Stimulated activated CD8-positive, alpha-beta memory T cell treated with anti-CD3 and anti-CD28 coated beads, Interleukin-15, amount 100 ng/mL, for 4 hours (primary cell): ENCODE measurements at places on chromosomes 1 and 21.
A peak's percentile ranks its signal among the peaks of the same experiment; 100 is the strongest.

DNA sequence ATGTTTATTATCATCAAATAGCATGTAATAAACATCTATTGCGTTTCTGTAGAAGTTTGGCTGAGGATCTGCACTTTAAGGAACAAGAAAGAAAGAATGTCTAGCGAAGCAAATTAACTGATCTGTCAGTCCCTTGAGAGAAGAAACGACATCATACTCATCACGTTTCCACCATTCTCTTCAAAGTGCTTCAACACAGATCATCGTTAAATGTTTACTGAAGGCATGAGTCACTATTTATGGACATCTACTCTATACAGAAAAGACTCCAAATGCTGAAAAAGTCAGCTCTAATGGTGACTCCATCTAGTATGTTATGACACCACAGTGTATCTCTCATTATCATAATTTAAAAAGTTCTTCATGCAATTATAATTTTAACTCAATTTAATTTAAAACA is 369.1 kb downstream of the RGS7 start:
- DNase-seq, result no peak

DNA sequence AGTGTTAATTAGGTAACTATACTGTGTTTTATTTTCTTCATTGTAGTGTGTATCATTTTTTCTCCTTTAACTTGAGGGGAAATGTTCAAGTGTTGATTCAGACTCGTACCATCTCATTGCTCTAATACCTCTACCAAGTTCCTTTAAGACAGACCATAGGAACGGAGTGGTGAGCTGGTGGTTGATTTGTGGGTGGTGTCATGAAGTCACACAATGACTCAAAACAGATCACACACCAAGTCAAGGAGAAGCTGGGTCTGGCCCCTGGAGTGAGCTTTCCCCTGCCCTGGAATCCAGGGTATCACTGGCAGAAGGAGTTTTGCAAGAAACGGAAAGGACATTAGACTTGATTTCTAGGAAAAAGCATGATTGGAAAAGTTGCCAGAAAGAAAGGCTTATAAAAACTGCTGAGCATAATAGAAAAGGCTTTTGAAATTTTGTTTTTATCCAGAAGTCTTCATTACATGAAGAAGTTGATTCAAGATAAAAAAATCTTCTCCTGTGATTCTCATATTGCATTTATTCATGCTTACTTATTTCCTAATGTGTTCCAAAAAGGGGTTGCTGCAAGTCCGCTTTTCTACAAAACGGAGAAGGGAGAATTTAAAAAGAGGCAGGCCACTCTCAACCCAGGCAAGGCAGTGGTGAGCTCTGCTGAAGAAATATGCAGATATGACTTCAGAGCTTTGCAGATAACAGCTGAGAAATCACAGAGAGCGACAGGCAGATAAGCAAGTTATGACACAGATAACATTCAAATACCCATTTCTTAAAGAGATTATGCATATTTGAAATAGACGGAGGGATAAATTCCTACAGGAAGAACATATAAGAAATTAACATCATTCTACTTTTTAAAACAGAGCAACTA is 79.7 kb downstream of the TBX19 start:
- DNase-seq, result peak; percentile 14

DNA sequence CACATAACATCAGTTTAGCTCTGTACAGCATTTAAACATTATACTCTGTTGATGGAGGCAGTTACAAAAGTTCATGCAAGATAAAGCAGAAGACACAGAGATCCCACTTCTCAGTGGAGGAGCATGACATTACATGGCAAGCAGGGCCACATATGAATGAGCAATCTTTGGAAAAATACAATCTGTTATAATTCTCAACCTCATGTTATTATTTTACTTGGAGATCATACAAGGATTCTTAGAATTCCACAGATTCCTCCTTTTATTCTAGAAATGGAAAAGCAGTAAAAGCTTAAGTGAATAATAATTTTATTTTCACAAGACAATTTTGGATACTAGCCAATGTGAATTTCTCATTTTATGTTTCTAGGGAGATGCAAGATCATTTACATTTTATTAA is 66.6 kb downstream of the IFI44 start:
- DNase-seq, result no peak

GRCh38 chr1:53130878-53131589 is 11.4 kb downstream of the SLC1A7 start:
- DNase-seq, result no peak

DNA sequence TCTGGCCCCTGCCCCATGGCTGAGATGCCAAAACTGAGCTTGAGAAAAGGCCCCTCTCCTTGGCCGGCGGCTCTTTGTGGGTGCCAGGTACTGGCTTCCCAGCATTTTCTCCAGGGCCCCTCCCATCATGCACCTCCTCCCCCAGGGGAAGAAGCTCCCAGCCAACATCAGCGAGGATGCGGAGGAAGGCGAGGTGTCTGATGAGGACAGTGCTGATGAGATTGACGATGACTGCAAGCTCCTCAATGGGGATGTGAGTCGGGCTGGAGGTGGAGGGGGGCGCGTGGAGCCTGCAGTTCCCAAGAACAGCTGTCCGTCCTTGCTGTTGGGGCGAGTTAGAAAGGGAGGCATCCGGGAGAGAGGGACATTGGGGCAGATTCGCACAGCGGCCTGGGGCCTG is 13.5 kb downstream of the PLCH2 start:
- DNase-seq, result no peak

- DNase-seq, result no peak
Measured at GRCh38 chr21:44348861-44349260, 4.6 kb upstream of the TRPM2 start.

- DNase-seq, result no peak
Measured at GRCh38 chr1:102891868-102892625, 216.3 kb downstream of the COL11A1 start.

GRCh38 chr1:51316846-51317120 is 13.6 kb downstream of the TTC39A start:
- DNase-seq, result no peak

- no peak for DNase-seq
Measured at GRCh38 chr21:19507682-19508260, 1104.2 kb upstream of the TMPRSS15 start.

- no peak for DNase-seq
Measured at GRCh38 chr1:45843474-45843905, 40.1 kb downstream of the MAST2 start.

GRCh38 chr1:100187912-100188311 is 9.9 kb upstream of the LRRC39 start:
- no peak for DNase-seq

- DNase-seq, result no peak
Measured at GRCh38 chr1:230099465-230099864, 32.4 kb downstream of the GALNT2 start.

DNA sequence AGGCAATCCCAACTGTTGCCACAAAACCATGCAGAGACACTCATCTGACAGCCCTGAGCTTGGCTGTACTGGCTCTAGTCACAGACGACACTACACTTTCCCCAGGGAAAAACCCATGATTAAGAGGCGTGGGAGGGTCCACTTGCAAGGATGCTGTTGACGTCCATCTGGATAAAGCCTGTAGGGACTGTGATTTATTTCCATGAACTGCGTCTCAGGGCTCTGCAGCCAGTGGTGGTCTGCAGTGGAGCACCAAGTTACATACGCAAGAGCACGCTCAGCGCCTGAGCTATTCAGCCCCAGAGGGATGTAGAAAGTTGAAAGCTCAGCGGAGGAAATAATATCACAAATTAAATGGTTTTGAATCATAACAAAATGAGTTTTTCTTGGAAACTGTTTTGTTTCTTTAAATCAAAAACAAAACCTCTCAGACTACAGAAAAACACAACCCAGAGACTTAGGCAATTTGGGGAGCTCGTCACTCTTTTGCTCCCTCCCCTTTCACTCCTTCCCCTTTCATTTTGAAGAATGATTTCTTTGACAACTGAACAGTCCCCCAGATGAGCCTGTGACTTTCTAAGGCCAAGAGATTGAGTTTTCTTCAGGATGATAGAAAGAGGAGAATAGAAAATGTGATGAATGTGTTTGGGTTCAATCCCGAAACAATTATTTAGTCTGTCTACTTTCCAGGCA is 71.2 kb downstream of the NGF start:
- no peak for DNase-seq

- no peak for DNase-seq
Measured at GRCh38 chr1:221069178-221069903, 190.1 kb downstream of the HLX start.

- DNase-seq, result no peak
Measured at GRCh38 chr21:32184485-32184884, 94.4 kb downstream of the MIS18A start.
